ENCODE measurements at places on chromosomes 2 and 18.

- no peak for DNase-seq
Measured at GRCh38 chr2:105862843-105863242, 118.1 kb downstream of the NCK2 start.

GRCh38 chr2:109530712-109531111 lies 83.1 kb downstream of the SEPTIN10 start:
- DNase-seq = no peak

GRCh38 chr18:62729487-62730386 lies 14.4 kb downstream of the PHLPP1 start:
- DNase-seq = no peak

DNA sequence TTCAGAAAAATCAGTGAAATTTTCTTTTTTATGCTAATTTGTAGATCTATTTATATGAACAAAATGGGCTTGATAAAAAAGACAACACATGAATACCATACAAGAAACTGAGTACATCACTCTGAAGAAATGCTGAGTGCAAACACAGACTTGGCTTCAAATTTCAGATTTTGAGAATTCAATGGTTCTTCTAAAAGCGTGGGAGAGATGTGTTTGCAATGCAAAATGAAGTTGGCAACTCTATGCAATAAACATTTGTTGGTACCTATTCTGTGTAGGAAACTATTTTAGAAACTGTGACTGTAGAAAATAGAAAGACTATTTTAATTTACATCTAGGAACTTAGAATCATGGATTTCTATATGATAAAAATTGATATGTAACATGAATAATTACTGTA lies 1834.1 kb upstream of the CELF4 start:
- DNase-seq = no peak

DNA sequence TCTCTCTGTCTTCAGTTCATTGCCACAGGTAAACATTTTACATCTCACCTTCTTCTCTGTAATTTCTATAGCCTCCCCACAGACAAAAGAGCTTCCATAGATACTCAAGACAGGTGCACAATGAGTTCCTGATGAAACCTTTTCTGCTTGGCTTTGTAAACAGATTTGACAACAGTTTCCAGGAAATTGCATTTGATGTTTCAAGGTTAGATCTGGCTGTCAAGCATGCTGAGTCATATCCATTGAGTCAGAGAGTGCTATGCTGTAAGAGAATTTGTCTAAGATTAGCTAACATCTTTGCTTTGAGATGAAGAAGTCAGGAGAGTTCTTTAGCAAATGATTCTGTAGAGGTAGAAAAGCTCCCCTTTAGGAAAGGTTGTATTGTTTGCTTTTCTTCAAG lies 40.6 kb upstream of the MAP2 start:
- DNase-seq = no peak

GRCh38 chr2:211836409-211836808 lies 702.2 kb downstream of the ERBB4 start:
- DNase-seq = no peak

DNA sequence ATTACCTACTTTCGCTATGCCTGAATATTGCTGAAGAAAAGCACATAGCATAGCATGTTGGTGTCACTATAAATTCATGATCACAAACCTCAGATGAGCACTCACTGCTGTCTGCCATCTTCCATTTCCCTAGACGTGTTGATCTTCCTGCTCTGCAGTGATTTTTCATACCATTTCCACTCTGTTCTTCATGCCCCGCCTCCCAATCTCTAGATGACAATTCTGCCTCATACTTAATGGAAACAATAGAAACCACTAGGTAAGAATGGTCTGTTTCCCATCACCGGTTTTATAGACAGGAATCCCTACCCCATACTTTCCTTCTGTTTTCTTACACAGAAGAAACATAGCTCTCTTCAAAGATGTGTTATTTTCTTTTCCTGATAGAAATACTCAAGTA lies 63.8 kb downstream of the PIK3C3 start:
- DNase-seq = no peak

GRCh38 chr18:70452501-70452900 lies 163.7 kb downstream of the SOCS6 start:
- no peak for DNase-seq

- no peak for DNase-seq
Measured at GRCh38 chr2:10282611-10283105, 20.0 kb upstream of the HPCAL1 start.

DNA sequence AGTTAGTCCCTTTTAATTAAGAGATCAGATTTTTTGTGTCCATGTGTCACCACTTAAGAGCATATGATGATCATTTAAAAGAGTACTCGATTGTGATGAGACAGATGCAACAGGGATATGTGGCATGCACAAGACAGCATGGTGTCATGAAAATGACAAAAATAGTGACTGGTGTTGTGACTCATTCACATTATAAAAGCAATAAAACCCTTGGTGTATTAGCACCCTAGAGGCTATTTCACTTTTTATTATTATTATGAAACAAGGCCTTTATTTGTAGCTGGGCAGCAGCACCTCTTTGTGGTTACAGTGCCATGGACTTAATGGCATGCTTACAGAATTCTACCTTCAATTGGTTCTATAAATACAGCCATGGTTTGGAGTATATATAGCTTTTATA lies 1296.0 kb upstream of the ZEB2 start:
- DNase-seq = no peak

Data from endothelial cell (in vitro differentiated cells).